Mammary epithelial cell (primary cell): ENCODE measurements at places on chromosomes 1 and 21. TPM values are rescaled to one million over a fixed set of nuclear protein-coding genes. Genes with fewer than 3 reads are reported as not detected.
A peak's percentile ranks its signal among the peaks of the same experiment; 100 is the strongest.

GRCh38 chr1:93713341-93713740 is 31.7 kb upstream of the BCAR3 start:
- no peak for DNase-seq

Gene NME7
- polyA plus RNA-seq, result 20.8 TPM

Gene S100A4
- polyA plus RNA-seq, result 24.2 TPM

DNA sequence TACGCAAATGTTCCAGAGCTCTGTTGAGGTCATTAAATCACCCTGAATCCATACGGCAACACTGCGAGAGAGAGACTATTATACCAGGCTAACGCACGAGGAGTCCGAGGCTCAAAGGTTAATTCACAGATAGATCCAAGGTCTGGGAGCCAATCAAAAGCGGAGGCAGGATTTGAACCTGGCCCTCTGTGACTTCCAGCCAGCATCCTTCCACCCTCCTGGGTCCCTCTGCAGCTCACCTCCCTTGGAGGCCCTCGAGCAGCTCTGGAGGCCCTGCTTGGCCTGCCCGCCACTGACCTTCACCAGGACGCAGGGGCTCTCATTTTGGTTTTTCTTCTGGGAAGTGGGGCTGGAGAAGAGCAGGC is 42.1 kb downstream of the KIAA1614 start:
- no peak for DNase-seq

- DNase-seq, result peak; percentile 40
Observed at GRCh38 chr21:35208810-35209517, 159.9 kb upstream of the RUNX1 start.

Gene ANGPTL3
- not detected for polyA plus RNA-seq

- no peak for DNase-seq
Observed at GRCh38 chr1:220271706-220272046, 577 bp downstream of the RAB3GAP2 start.

GRCh38 chr1:207097871-207098324 is 6.1 kb upstream of the C4BPA start:
- DNase-seq, result peak; percentile 17

DNA sequence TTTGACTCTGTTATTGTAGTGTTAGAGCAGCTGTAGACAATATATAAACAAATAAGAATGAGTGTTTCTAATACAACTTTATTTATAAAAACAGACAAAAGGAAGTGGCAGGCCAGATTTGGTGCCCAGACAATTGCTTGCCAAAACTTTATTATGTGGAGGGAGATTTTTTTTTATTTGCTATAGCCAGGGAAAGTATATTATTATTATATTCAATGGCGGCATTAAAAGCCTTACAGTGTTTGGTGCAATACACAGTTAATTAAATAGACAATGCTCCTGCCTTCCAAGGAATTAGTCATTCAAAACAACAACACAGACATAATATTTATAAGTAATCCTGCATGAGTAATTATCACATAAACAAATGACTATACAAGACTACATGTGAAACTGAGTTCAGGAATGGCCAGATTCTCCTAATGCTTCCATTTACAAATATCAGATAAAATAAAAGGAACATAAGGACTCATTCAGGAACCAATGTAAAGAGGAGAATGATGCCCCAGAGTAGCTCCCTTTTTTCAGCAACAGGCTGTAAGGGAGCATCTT is 10.6 kb upstream of the RC3H1 start:
- DNase-seq, result no peak

DNA sequence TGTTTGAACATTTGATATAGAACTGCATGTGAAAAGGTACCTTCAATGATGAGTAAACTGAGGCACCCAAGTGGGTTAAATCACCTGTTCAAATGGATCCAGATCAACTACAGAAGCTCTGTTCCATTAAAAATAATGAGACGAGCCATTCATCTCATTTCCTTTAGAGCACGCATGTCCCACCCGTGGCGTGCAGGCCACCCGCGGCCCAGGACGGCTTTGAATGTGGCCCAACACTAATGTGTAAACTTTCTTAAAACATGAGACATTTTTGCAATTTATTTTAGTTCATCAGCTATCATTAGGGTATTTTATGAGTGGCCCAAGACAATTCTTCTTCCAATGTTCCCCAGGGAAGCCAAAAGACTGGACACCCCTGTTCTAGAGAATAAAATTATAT is 381.6 kb downstream of the DSCAM start:
- DNase-seq, result no peak

Gene SDC3
- polyA plus RNA-seq, result 6.1 TPM
